ENCODE measurements at places on chromosomes 1 and 21.
A peak's percentile ranks its signal among the peaks of the same experiment; 100 is the strongest.

- DNase-seq, result peak; percentile 93
Measured at GRCh38 chr1:11790880-11791715, 14.7 kb downstream of the MTHFR start.

GRCh38 chr21:27209546-27209945 lies 242.7 kb upstream of the ADAMTS5 start:
- no peak for DNase-seq

DNA sequence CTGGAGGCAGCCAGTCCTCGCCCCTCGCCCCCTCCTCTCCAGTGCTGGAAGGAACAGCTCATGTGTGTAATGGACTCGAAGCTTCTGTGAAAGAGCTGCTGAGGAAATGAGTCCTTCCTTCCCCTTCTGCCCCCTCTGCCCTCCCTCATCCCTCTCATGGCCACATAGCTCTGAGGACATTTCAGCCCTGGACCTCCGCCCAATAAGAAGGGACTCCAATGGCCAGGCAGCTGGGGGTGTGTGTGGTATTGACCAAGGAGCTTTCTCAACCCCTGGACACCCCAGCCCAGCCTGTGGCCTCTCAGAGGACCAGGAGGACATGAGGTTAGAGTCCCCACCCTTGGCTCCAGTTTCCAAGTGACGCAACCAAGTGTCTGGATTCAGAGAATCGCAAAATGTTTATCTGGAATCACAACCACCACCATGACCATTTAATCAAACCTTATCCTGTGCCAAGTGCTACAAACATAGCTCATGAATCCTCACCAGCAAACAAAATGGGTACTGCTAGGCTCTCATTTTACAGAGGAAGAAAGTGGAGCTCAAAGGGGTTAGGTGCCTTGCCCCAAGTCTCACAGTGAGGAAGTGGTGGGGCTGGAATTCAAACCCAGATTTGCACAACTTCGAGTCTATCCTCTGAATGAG lies 47.8 kb upstream of the ECE1 start:
- no peak for DNase-seq

DNA sequence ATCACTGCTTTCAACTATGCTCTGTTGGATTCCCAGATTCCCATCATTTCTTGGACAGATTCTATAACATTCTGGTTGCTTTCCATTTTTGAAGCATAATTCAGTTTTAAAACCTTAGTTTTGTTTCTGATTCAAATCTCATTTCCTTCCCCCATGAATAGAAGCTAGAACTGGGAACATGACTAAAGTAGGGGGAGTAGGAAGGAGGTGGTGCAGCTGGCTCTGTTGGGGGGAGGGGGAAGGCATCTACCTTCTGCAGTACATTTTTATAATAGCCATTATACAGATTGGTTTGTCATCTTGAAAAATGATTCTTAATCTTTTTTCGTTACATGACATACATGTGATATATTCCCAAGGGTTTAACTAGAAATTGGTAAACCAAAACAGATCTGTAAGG lies 48.1 kb downstream of the SMG7 start:
- no peak for DNase-seq

DNA sequence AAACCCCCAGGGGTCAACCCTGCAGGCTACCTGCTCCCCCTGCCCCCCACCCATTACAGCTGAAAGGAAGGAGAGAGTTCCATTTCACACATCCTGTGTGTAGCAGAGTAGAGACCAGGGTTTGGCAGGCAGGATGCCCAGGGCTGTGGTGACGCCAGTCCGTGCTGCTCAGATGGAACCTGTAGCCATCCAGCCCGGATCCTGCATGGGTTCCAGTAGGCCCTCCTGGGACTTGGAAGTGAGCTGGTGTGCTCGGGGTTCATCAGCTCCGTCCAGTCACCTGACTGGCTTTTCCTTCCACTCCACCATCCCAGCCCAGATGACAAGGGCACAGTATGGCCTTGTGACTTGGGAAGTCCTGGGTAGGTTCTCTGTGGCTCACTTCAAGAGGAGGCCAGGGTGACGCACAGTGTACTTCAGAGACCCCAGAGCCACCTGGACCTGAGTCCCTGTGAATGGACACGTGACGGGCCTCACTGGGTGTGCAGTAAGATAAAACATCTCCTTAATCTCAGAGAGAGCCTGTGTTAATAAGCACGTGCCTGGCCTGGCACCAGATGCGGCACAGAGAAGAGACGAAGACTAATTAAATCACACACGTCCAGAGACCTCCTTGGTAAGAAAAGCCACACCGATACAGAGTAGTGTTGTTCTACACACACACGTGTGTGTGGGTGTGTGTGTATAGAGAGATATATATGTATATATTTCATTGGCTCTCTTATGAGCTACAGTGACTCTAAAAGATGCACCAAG lies 16.0 kb downstream of the ITPKB start:
- no peak for DNase-seq

- no peak for DNase-seq
Measured at GRCh38 chr1:212557739-212558692, 50.5 kb upstream of the ATF3 start.

DNA sequence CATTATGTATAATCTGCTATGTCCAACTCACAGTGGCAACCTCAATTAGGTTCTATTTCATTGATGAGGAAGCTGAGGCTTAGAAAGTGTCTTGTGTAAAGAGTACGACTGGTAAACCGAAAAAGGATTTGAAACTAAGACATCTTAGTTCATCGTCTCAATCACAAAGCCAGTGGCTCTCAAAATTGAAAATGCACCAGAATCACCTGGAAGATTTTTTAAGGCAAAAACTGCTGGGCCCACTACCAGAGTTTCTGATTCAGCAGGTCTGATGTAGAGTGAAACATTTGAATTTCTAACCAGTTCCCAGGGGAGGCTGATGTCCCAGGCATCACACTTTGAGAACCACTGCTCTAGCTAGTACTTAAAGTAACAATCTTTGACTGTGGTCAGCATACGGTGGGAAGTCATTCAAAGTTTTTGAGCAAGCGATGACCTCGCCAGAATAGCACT lies 5.2 kb upstream of the LRRC53 start:
- no peak for DNase-seq

GRCh38 chr1:67717876-67718275 lies 32.9 kb downstream of the GADD45A start:
- no peak for DNase-seq

DNA sequence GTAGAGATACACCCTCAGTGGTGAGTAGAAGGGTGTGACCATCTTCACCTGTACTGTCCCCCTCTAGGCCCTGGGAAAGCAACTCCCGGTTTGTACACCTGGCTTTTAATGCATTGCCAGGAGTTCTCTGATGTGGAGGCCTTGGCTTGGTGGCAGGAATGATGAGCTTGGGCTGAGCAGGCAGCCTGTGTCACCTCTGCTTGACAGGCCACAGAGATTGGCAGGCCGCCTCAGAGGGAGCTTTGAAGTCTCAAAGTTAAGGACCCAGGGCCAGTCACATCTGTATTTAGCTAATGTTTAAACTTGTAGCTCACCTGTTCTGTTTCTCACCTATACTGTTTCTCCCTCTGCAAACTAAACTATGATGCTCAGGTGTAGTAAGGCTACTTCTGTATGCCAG lies 28.5 kb downstream of the HUNK start:
- no peak for DNase-seq

- DNase-seq, result no peak
Measured at GRCh38 chr1:154414606-154415005, 9.5 kb downstream of the IL6R start.

- no peak for DNase-seq
Measured at GRCh38 chr1:226002667-226003501, 3.7 kb upstream of the SDE2 start.

- no peak for DNase-seq
Measured at GRCh38 chr1:221097479-221098281, 218.4 kb downstream of the HLX start.

DNA sequence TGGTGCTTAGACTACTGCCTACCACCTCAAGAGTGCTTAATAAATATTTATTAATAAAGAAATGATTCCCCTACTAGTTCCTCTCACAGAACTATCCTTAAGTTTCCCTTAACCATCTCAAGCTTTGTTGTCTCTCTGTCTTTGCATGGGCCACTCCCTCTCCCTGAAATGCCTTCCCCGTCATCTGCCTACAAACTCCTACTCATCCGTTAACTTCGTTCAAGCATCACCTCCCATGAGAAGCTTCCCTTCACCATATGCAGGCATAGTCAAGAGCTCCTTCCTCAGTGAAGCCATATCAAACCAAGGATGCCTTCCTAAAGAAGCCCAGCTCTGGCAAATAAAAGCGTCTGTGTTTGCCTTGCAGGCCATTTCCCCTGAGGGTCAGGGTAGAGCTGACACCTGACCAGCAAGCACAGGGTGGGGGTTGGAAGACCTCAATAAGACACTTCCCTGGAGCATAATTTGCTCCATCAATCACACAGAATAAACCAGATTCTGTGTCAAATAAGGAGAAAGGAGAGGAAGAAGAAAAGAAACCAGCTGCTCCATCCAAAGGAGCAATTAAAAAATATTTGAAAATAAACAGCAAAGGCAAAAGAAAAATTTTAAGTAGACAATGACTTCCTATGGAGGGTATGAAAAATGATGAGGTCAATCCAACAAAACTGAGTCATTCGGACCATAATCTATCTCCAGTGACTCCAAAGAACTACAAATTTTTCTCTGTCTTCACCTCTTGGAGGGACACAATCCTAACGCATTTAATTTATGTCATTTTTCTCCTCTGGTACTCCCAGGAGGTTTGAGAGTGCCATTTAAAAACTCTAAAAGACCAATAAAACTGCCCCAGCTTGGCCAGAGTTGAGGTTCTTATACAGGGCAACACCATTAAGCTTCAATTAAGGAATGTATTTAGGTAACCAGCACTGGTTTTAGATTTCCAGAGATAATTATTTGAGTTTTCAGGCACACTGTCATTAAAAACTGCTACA lies 303.6 kb downstream of the KCNH1 start:
- DNase-seq, result no peak

GRCh38 chr1:82090104-82090503 lies 289.4 kb downstream of the ADGRL2 start:
- DNase-seq, result no peak

DNA sequence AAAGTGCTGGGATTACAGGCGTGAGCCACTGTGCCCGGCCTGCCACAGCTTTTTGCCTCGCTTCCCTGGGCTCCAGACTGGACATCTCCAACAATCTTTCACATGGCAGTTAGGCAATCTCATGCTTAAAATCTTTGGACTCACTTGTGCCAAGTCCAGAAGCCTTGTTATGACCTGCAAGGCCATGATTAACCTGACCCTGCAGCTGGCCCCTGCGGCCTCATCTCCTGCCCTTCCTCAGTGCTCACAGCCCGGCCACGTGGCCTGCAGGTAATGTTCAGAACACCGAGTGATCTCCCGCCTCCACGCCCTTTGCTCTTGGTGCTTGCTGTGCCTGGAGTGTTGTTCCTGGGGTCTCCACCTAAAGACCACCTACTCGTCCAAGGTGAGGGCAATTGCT lies 24.9 kb downstream of the FAAH start:
- peak; percentile 48 for DNase-seq

DNA sequence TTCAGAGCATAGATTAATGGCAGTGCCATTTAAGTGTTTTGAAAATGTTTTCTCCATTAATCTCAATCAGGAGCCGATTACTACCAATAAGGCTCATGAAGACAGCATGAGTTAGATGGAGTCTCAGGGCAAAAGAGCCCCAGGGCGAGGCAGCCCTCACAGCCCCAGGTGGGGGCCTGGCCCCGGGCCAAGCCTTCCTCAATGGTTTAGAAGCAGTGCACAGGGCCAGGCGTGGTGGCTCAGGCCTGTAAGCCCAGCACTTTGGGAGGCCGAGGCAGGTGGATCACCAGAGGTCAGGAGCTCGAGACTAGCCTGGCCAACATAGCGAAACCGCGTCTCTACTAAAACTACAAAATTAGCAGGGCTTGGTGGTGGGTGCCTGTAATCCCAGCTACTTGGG lies 348.1 kb upstream of the VAMP3 start:
- peak; percentile 77 for DNase-seq

- DNase-seq, result no peak
Measured at GRCh38 chr1:33244809-33245186, 11.5 kb upstream of the ZNF362 start.

DNA sequence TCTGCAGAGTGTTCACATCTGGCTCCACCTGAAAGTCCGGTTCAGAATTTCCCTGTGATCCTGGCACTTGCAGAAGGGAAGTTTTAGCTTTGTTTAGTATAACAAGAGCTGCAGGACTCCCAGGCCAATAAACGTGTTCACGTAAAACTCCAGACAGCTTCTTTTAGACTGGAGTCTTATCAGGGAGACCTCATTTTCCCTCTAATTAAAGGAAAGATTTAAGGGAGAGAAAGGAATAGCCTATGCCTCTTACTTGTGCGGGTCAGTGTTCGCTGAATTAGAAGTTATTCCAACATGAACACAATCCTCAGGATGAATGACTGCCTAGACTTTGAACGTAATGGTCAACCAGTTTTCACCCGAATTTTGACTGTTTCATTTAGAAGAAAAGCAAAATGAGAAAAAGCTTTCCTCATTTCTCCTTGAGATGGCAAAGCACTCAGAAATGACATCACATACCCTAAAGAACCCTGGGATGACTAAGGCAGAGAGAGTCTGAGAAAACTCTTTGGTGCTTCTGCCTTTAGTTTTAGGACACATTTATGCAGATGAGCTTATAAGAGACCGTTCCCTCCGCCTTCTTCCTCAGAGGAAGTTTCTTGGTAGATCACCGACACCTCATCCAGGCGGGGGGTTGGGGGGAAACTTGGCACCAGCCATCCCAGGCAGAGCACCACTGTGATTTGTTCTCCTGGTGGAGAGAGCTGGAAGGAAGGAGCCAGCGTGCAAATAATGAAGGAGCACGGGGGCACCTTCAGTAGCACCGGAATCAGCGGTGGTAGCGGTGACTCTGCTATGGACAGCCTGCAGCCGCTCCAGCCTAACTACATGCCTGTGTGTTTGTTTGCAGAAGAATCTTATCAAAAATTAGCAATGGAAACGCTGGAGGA lies 202.1 kb upstream of the SGIP1 start:
- peak; percentile 25 for DNase-seq

- no peak for DNase-seq
Measured at GRCh38 chr1:86352086-86352485, 44.0 kb downstream of the ODF2L start.

- peak; percentile 25 for DNase-seq
Measured at GRCh38 chr1:2874607-2875480, 73.4 kb upstream of the TTC34 start.

DNA sequence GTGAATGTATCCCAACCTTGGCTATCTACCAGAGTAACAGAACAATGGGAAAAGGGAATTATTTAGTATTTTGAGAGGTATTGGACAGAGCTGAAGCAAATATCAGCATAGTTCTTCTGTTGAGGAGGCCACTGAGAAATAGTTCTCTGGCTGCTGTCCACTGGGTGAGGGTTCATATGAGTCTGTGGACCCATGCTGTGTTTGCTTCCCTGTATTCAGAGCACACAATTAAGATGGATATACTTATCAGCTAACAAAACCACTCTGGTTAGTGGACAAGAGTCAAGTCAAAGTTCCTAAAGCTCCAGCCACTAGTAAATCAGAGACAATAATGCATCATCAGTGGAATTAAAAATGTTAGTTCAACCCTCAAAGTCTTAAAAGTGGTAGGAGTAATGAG lies 66.1 kb downstream of the RGS18 start:
- DNase-seq, result no peak

GRCh38 chr1:233721004-233721595 lies 107.2 kb downstream of the KCNK1 start:
- no peak for DNase-seq
